Hematopoietic multipotent progenitor cell treated with erythropoietin and hydrocortisone succinate and interleukin-3 and kit ligand, for 6 days (in vitro differentiated cells): ENCODE measurements at places on chromosomes 7 and 10.

DNA sequence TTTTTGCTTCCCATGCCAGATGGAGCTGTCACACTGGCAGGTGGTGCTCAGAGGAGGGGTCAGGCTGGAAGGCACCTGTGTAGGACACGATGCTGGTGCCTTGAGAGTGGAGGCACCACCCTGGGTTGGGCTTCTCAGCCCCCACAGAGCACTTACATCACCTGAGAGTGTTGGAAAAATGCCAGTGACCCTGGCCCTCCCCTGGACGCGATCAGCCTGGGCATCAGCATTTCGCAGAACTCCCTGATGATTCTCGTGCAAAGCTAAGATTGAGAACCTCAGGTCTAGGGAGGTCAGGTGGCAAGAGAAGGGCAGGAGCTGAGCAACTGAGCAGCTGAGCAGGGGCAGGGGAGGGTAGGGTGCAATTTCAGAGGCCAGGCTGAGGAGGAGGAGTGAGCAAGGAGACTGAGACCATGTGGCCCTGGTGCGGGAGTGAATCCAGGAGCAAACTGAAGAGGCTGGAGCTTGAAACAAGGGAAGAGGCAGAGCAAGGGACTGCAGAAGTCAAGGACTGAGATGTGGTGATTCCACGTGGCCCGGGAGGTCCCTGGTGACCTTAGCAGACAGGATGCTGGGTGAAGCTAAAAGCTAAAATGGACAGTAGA is 24.7 kb upstream of the GRID1 start:
- DNase-seq: no peak

DNA sequence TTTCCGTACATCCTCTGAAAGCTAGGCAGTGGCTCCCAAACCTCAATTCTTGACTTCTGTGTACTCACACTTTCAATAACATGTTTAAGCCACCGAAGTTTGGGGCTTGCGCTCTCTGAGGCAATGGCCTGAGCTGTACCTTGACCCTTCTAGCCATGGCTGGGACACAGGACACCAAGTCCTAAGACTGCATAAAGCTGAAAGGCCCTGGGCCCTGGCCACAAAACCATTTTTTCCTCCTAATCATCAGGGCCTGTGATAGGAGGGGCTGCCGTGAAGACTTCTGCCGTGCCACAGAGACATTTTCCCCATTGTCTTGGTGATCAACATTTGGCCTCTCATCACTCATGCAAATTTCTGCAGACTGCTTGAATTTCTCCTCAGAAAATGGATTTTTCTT is 216.5 kb upstream of the TEX47 start:
- no peak for DNase-seq

GRCh38 chr7:42440951-42441350 is 203.9 kb upstream of the GLI3 start:
- no peak for DNase-seq

GRCh38 chr7:49776994-49777393 is 3.6 kb downstream of the VWC2 start:
- peak; percentile 2 for DNase-seq

DNA sequence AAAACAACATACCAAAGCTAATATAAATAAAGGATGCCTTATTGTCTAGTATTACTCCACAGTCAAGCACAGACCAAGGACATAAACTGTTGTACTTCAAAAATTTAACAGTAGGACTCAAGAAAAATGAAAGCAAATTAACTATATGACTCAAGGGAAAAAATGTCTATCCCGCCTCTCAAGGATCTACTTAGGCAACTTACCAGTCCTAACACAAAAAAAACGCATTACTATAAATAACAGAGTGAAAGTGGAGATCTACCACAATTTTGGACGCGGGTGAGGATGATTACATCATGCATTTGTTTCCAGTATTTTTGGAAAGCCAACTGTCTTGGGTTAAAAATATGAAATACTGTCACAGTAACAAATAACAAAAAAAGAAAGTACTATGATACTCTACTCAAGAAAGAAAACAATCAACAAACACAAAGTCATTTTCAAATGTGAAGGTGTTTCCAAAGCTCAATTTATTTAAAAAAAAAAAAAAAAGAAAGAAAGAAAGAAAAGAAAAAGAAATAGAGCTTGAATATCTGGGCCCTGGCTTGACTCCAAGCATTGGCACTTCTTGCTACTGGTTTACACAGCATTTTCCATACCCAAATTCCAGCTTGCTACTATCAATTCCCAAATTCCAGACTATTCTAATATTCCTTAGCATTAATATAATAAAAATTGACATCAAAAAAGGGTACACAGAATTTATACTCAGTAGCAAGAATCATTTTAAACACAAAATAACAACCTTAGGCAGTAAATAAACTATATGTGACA is 99.4 kb downstream of the RSU1 start:
- no peak for DNase-seq

- no peak for DNase-seq
Observed at GRCh38 chr10:68096913-68097516, 12.3 kb upstream of the MYPN start.

DNA sequence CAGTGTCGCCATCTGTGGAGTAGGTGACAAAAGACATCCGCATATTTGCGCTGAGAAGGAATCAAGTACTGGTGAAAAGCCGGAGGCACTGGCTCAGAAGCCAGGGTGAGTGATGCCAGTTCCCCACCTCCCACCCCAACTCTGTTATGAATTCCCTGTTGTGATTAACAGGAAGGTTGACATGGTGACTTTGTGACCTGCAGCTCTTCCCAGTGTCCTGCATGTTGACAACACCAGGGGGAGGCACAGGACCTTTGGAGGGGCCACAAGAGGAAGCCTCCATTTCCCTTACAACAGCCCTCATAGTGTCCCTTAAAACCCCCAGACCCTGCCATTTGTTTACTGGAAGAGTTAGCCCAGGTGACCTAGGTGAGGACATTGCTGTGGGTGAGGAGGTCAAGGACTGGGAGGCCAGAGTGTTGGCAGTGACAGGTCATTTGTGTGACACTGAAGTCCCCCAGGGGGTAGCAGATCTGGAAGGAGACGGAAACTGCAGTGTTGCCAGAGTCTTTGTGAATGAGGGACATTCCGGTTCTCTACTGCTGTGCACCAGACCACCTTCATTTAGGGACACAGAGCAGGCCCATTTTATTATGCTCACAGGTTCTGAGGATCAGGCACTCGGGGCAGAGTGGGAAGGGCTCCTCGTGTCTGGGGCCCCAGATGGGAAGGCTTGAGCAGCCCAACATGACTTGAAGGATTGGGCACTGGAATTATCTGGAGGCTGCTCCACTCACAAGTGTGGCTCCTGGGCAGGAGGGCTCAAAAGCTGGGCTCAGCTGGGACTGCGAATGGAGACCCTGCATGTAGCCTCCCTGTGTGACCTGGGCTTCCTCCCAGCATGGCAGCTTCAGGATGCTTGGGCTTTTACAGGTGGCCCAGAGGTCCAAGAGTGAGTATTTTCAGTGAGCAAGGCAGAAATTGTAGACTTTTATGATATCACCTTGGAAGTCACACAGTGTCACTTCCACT is 13.0 kb upstream of the ANTXRL start:
- DNase-seq: peak; percentile 24

GRCh38 chr10:121069061-121069850 is 218.1 kb downstream of the WDR11 start:
- no peak for DNase-seq

- DNase-seq: no peak
Observed at GRCh38 chr10:70990681-70991080, 102.3 kb upstream of the PCBD1 start.

DNA sequence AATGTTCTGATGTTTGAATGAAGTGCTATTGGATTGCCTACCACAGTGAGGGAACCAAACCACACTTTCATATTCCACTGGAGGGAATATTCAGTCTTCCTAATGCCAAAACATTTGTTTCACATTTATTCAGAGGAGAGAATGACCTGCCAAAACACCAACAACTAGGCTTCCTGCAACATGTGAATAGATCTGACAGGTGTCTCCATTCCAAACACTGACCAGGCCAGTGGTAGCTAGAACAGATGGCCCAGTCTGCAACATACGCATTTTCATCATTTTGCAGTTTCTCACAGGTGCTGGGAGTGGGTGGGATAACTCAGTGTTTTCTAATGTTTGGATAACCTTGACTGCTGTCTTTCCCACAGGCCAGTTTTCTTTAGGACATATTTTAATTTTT is 110.0 kb downstream of the RELN start:
- DNase-seq: no peak

DNA sequence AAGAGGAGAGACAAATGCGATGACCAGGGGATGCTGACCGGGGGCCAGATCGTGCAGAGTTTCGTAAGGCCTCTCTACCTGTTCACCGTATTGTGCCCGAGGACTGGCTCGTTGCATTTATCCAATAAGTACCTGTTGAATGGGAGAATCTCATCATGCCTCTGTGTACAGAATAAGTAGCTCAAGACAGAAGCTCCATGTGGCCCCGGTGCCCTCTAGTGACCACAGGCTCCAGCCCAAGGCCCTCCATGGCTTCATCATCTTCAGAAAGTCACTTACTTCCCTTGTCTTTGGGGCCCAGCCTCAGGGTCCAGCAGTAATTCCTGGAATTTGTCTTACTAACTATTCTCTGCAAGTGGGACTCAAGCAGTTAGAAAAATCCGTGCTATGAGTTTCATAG is 151.0 kb downstream of the CHN2 start:
- DNase-seq: peak; percentile 78

DNA sequence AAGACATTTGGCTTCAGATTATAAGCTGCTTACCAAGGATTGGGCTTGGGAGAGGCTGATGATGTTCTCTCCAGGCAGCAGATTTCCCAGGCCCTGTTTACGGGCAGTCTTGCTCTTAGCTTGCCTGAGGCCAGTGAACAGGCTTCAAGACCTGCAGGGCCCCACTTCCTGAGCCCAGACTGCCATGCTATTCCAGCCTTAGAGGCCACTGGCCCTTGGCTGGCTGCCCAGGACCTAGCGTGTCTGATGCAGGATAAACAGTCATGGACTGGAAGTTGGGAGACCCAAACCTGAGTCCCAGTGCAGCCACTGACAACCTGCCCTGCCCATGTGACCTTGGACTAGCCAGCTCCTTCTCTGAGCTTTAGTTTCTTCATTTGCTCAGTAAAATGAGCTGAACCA is 2.9 kb downstream of the PRXL2A start:
- DNase-seq: no peak

DNA sequence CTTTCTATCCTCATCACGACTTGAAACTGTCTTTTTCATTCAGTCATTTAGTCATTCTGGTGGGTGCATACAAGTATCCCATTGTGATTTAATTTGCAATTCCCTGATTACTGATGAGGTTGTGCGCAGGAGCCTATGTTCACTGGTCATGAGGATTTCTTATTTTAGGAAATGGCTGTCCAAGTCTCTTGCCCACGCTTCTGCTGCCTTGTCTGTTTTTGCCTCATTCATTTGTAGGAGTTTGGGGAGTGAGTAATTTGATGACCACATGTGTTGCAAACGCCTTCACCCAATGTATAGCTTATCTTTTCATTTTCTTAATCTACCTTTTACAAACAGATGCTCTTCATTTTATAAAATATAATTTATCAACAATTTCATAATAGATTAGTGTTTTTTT is 127.3 kb downstream of the ARHGAP22 start:
- no peak for DNase-seq

GRCh38 chr10:88687853-88688467 is 18.1 kb upstream of the LIPK start:
- peak; percentile 66 for DNase-seq

DNA sequence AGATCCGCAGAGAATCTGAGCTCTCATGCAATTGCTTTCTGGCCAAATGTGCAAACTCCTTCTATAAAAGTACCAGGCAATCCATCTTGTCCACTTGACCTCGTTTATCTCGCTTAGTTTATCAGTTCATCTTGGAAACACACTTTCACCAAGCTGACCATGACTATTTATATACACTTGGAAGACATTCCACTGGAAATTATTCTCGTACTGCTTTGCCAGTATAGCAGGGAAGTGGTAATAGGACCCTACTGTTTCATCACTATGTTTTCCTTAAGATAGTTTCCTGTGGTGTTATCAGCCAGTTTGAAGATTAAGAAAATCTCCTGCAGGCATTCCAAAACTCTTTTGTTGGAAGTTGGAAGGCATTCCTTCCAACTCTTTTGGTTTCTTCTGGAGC is 115.3 kb upstream of the FAM171A1 start:
- no peak for DNase-seq

DNA sequence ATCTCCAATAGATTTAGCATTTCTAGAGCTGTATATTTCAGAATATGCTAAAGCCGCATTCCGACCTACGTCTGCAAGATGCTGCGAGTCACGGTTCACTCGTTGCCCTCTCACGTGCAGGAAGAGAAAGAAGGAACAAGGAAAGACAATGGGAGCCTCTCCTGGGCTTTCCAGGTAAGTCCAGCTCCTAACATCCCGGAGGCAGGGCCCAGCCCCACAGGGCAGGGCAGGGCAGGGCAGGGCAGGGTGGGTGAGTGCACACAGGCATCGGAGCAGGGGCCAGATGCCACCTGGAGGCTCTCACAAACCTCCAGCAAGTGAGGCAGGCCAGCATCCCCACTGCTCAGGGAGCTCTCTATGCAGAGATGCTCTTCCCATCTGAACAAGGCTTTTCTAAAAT is 50.8 kb downstream of the VOPP1 start:
- DNase-seq: no peak

DNA sequence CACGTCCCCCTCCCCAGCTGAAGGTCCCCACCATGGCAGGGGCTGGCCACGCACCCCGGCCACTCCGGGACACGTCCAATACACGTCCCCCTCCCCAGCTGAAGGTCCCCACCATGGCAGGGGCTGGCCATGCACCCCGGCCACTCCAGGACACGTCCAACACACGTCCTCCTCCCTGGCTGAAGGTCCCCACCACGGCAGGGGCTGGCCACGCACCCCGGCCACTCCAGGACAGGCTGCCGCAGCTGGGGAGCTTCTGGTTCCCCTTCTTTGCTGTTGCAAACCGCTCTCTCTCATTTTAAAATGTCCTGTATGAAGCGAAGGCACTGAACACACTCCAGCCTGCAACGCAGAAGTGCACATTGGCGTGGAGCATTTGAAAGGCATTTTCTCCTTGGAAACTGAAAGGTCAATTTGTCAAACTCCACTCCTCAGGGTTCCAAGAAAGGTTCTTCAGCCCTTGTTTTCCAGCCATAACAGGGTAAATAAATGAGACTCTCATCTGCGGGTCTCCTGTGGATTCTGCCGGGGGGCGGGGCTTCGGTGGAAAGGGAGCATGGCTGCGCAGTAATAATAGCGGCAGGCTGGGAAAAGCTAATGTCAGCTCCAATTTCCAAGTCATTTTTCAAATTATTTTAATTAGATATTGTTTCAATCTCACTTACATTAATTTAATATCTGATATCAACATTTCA is 580.3 kb downstream of the DNAJB6 start:
- DNase-seq: no peak

- no peak for DNase-seq
Observed at GRCh38 chr10:28171468-28172222, 131.2 kb downstream of the MPP7 start.

- no peak for DNase-seq
Observed at GRCh38 chr7:136180984-136181383, 203.8 kb upstream of the MTPN start.

DNA sequence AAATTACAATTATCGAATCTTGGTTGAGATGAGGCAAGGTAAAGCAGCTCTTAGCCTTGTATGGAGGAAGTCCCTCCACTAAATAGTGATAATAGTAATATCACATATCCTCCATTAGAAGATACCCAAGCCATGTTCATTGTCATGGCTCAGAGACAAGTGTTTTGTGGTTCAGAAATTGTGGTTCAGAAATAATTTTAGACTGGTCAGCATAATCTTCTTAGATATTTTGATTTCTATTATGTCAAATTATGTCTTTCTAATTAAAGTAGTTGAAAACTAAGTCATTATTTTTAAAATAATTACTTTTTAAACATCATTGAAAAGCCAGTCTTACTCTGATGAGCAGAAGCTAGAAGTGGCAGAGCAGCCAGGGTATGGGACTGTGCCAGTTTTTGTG is 507.7 kb downstream of the HTR7 start:
- DNase-seq: no peak

GRCh38 chr10:50294582-50294981 is 43.3 kb upstream of the ASAH2 start:
- DNase-seq: no peak
